ENCODE measurements at places on chromosomes 16 and 17.
A peak's percentile ranks its signal among the peaks of the same experiment; 100 is the strongest.

DNA sequence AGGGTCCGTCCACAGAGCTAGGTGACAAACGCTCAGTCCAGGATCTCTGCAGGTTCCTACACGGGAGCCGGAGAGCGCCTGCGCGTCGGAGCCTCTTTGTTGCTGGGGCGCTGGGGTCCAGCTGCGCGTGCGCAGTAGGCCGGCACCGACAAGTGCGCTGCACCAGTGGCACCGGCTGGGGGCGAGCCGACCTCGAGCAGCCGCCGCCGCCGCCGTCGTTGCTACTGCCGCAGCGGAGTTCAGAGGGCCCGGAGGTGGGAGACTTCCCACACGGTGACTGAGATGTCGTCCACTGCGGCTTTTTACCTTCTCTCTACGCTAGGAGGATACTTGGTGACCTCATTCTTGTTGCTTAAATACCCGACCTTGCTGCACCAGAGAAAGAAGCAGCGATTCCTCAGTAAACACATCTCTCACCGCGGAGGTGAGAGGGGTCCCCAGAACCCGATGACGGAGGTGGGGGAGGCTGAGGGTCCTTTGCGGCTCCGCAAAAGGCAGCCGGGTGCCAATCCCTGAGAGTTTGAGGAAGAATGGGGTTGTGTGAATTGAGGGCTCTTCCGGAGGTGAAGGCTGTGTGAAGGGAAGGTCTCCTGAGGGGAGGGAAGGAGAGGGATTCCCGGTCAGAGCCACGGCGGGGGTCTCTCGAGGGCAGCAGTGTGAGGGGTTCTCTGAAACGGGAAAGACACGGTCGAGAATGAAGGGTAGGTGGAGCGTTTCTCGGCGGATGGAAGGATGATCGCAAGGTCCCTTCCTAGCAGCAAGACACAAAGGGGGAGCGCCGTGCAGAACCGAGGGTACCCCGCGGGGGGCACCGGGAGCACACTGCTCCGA, at the start of gene GDPD1:
Gene GDPD1, plus strand, starts transcription at position 184 of the 831 bp plus-strand sequence. Its CDS starts 99 bp downstream, at position 283.
- peak; percentile 83 for DNase-seq

DNA sequence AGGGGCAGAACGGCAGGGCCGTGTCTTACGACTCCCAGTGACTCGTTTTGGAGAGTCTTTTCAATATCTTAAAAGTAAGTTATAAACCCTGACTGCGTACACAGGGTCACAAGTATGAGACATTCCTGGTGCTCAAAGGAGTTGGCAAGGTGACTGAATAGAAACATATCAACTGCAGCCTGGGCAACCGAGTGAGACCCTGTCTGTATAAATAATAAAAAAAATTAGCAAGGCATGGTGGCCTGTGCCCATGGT, 83.3 kb downstream of the PGS1 start:
- DNase-seq, result no peak

DNA sequence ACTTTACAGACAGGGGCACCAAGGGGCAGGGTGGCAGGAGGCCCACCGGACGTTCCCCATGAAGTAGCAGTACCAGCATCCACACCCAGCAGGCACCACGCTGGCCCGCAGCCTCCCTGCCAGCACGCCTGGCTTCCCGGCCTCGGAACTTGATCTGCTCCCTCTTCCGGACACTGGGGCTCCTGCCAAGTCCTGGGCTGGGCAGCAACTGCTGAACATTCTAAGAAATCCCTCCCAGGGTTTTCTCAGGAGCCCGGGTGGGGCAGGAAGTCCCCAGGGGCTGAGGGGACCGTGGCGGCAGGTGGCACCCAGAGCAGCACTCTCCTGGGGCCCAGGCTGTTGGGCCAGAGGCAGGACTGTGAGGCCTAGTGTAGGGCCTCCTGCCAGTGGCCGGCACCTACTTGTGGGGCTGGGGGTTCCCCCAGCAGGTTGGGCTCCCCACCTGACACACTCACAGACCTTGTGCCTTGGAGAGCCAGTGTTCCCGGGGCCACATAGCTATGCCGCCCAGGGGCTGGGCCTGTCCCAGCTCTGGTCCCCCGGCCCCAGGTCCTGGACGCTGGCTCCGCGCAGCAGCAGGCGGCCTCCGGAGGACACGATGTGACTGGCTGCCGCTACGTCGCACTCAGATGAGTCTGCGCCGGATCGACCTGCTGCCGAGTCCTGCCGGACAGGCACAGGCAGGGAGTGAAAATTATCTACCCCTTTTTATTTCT, 86.2 kb upstream of the CBX4 start:
- DNase-seq, result no peak

DNA sequence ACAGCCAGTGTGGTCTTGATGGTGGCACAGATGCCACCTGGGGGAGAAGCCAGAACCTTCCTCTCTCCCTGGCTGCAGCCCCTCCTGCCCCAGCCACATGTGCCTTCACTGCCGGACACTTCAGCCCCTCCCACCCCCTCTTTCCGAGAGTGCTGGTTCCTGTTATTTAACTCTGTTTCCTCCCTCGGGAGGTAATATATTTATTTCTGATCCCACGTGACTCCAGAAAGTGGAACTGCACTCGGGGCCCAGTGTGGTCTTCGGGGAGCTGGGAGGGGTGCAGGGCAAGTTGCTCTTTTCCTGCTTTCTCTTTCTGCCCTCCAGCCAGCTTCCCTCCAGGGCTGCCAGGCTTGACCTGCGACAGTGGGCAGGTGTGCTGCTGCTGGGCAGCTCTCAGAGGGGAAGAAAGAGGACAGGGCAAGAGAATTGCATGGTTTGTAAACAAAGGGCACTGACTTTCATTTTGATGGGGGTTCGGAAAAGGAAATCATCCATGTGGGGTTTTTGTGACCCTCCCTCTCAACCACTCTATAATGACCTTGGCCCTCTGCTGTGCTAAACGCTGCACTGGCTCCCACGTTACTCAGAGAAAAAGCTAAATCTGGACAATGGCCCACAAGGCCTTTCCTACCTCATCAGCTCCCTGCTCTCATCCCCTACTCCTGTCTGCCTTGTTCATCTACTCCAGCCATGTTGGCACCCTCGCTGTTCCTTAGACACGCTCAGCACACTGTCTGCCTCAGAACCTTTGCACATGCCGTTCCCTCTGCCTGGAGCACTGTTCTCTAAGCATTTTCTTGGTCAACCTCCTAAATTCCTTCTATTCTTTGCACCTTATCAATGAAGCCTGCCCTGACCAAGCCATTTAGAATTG, 8.2 kb upstream of the CIITA start:
- no peak for DNase-seq

DNA sequence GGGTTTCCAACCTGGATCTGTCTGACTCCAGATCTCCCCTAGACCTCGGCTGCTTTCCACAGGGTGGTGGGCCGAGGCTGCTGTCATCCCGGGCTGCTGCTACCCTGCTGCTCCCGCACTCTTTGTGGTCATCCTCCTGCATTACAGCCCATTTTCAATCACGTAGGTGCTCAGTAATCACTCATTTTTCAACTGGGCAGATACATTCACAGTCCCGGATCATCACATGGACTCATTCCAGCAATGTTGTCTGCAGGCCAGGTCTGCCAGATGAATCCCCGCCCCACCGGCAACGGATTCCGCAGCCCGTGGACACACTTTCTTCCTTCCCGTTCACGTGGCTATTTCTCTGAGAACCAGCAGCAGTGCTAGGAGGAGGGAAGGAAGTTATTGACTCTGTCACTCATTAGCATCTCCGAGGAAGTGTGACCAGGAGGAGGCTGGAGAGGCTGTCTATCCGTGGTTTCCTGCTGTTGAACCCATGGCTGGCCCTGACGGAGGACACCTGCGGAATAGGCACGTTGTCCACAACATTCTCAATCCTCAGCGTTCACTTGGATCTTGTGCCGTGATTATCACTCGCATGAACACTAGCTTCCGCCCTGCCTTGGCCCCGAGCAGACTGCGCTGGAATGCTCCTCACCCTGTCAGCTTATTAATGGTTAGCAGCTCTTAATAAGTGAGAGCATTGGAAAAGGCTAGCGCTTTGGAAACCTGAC, 14.7 kb upstream of the ZCCHC14 start:
- DNase-seq, result no peak

- DNase-seq, result peak; percentile 69
Measured at GRCh38 chr16:84925092-84925772, 86.1 kb downstream of the ZDHHC7 start.

GRCh38 chr16:53090591-53091411, 36.0 kb downstream of the CHD9 start:
- no peak for DNase-seq

GRCh38 chr17:20009302-20010098, at the start of gene SPECC1:
Gene SPECC1, plus strand, starts transcription at chr17:20009359. Its CDS starts 87,293 bp downstream, at chr17:20096652.
- peak; percentile 83 for DNase-seq

DNA sequence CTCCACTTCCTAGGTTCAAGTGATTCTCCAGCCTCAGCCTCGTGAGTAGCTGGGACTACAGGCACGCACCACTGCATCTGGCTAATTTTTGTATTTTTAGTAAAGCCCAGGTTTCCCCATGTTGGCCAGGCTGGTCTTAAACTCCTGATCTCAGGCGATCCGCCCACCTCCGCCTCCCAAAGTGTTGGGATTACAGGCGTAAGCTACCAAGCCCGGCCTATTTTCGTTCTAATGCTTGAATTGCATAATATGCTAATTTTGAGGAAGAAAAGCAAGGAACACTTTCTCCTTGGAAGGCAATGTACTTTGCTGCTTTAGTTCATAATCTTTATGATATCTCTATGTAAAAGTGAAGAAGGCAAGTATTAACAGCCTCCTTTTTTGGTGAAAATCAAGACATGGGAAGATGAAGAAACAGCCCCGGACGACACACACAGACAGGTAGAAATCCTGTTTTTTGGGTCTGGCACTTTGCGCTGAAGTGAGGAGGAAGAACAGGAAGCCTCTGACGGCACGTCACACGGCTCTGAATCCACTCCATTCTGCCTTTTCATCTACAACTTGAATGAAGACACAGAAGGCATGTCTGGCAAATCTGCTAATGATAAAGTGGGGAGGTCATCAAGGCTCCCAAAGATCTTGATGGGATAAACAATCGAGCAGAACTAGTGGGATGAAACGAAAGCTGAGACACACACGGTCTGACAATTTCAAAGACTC, 24.9 kb downstream of the VPS53 start:
- no peak for DNase-seq

GRCh38 chr16:86575754-86576557, 2.4 kb upstream of the FOXL1 start:
- no peak for DNase-seq

DNA sequence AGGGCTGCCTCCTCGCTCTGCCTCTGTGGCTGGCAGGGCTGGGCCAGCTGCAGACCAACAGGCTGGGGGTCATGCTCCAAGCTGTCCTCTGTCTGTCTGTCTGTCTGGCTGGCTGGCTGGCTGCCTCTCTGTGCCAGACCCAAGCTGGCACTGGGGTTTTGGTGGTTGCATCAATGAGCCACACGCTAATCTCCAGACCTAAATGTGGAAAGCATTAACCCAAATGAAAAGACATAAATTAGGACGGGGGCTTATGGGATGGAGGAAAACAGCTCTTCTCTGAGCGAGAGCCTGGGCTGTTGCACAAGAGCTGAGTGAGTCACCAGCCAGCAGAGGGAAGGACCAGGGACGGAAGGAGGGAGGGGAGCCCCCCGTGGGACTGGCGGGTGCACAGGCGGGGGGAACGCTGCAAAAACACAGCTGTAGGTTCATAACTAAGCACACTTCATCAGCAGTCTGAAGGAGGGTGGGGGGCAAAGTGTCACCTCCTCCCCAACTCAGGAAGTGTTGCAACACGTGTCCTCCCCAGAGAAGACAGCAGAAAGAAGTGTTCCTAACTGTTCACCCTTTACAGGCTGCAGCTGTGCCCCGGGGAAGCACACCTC, 83.4 kb downstream of the GAS7 start:
- DNase-seq, result no peak

GRCh38 chr16:17078931-17079631, 391.7 kb downstream of the XYLT1 start:
- DNase-seq, result no peak

GRCh38 chr16:69013991-69014390, 91.5 kb upstream of the HAS3 start:
- no peak for DNase-seq

- DNase-seq, result no peak
Measured at GRCh38 chr16:48405907-48406306, 20.7 kb upstream of the SIAH1 start.

DNA sequence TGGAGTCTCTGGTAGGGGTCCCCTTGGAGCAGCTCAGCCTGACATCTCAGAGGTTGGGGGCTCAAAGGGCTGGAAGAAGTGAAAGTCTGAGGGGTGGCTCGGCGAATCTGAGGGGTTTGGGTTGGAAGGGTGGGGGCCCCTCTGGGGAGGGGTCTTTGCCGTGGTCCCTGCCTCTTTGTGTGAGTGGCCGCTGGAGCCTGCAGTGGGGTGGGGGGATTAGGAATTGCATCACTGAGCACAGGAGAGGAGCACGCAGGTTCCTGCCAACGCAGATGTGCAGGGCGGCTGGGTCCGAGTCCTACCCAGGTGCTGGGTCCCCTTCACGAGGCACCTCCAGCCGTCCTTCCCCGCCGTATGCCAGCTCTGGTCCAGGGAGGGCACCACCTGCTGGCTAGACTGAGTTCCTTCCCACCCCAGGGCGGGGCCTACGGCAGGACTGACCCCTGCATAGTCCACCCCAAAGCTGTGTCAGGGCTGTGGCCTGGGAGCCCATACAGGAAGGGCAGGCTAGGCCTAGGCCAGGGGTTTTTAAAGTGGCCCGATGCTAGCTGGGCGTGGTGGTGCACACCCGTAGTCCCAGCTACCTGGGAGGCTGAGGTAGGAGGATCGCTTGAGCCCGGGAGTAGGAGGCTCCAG, 9.9 kb downstream of the FMNL1 start:
- no peak for DNase-seq

DNA sequence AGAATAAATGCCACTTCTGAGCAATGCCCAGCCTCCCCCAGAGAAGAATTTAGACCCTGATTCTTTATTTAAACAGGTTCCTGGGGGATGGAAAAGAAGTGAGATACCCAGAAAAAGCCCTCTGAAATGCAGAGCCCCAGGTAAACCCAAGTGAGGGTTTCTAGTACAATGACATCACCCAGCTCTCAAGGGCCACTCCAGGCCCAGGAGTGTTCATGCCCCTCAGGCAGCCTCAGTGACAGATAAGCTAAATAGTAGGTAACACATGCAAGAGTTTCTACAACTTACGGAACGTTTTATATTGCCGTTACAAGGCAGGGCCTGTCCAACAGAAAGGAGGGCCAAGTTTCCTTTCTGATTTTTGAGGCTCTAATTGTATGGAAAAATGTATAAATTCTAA, 683.7 kb upstream of the SALL1 start:
- no peak for DNase-seq

DNA sequence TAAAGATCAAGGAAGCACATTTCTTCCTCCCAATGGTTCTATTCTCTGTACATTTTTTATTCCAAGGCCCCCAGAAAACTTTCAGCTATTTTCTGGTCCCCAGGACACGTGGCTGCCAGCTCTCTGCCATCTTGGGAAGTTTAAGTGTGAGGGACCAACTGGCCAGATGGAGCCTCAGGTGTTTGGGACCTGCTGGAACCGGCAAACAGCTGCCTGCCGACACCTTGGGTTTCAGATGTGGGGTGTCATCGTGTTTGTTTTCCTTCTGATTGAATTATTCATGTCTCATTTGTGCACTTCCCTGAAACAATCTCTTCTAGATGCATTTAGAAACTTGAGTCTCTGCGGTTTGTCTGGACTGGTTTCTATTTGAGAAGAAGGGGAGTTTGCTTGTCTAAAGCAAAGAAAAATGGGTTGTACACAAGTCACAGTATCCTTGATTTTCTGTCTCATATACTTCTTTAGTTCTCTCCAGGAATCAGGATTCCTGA, 386.5 kb downstream of the SLC39A11 start:
- DNase-seq, result no peak

All from GM12891 (cell line).